ENCODE measurements at places on chromosomes 6 and 20. TPM values are rescaled to one million over a fixed set of nuclear protein-coding genes. Genes with fewer than 3 reads are reported as not detected.

Gene MCHR2
- total RNA-seq = 7.9 TPM

Gene COL11A2
- total RNA-seq = 1.2 TPM

Gene MOXD1
- 30.5 TPM for total RNA-seq

Gene ZCCHC3
- 14.3 TPM for total RNA-seq

Gene PROCR
- 3.9 TPM for total RNA-seq

Gene PTCRA
- not detected for total RNA-seq

Gene TGM3
- total RNA-seq = 0.25 TPM

Gene C20orf144
- not detected for total RNA-seq

Gene KHDC1L
- 0.49 TPM for total RNA-seq

Gene SERPINB1
- total RNA-seq = 1.7 TPM

Gene IPCEF1
- total RNA-seq = 10.1 TPM

Gene GRIK2
- 78.2 TPM for total RNA-seq

Gene TNFRSF21
- total RNA-seq = 33.9 TPM

Gene SLC52A3
- 0.49 TPM for total RNA-seq

Gene ZMYND8
- total RNA-seq = 32.2 TPM

Gene R3HDML
- not detected for total RNA-seq

Gene PGM3
- 32.7 TPM for total RNA-seq

Gene PACSIN1
- 2.7 TPM for total RNA-seq

Gene PGC
- total RNA-seq = 0.49 TPM

Gene METTL24
- total RNA-seq = 0.98 TPM

Gene HFE
- total RNA-seq = 1.2 TPM

Gene PIGU
- total RNA-seq = 15.2 TPM

Gene PKIB
- total RNA-seq = 2.0 TPM

Gene HTR1E
- total RNA-seq = not detected

Gene CCNC
- total RNA-seq = 63.4 TPM

Gene CSNK2A1
- 143 TPM for total RNA-seq

Gene NEDD9
- 31.7 TPM for total RNA-seq

Gene GPLD1
- 8.9 TPM for total RNA-seq

Gene NELFCD
- total RNA-seq = 34.9 TPM

Gene TPBG
- total RNA-seq = 3.7 TPM

Gene TOX2
- total RNA-seq = 0.74 TPM

Gene GABRR1
- not detected for total RNA-seq

Gene CAPN11
- 0.25 TPM for total RNA-seq

Gene MYH7B
- under 0.01 TPM for total RNA-seq

Gene ZNF76
- 12.0 TPM for total RNA-seq

Gene LY6G5C
- total RNA-seq = 1.2 TPM

Gene MRAP2
- total RNA-seq = 2.5 TPM

Gene LAMA2
- 11.8 TPM for total RNA-seq

Gene BPIFB2
- total RNA-seq = not detected

Gene SLCO4A1
- 1.7 TPM for total RNA-seq

Gene C20orf141
- not detected for total RNA-seq

Gene COL19A1
- 2.2 TPM for total RNA-seq

Gene PPP1R14C
- total RNA-seq = 48.7 TPM

Gene FOXA2
- total RNA-seq = not detected

Gene LZTS3
- 15.0 TPM for total RNA-seq

Gene SNX21
- 12.3 TPM for total RNA-seq

Gene GRM4
- 3.7 TPM for total RNA-seq

Gene ELOVL2
- total RNA-seq = 41.3 TPM

Gene CHMP4B
- total RNA-seq = 36.4 TPM

Gene CRISP3
- total RNA-seq = not detected

Gene NKAPL
- 0.98 TPM for total RNA-seq

Data from temporal lobe (tissue), 4 donors.